ENCODE measurements at places on chromosomes 16 and 17.

- no peak for DNase-seq
Measured at GRCh38 chr16:84925092-84925772, 86.1 kb downstream of the ZDHHC7 start.

DNA sequence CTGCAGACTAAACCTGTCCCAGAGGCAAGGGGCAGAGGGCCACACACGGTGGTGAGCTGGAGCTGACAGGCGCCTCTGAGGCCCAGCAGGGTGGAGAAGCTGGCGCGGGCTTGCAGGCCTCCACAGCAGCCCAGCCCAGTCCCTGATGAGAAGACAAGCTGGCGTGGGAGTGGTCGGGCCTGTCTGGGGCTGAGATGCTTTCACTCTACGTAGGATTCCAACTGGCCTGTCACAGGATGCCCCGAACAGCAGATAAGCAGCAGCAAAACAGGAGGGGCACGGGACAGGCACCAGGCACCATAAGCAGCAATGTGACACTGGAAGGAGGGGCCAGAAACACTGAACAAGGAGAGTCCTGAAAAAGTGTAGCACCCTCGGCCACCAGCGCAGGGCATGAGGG lies 40.1 kb downstream of the PEMT start:
- no peak for DNase-seq

DNA sequence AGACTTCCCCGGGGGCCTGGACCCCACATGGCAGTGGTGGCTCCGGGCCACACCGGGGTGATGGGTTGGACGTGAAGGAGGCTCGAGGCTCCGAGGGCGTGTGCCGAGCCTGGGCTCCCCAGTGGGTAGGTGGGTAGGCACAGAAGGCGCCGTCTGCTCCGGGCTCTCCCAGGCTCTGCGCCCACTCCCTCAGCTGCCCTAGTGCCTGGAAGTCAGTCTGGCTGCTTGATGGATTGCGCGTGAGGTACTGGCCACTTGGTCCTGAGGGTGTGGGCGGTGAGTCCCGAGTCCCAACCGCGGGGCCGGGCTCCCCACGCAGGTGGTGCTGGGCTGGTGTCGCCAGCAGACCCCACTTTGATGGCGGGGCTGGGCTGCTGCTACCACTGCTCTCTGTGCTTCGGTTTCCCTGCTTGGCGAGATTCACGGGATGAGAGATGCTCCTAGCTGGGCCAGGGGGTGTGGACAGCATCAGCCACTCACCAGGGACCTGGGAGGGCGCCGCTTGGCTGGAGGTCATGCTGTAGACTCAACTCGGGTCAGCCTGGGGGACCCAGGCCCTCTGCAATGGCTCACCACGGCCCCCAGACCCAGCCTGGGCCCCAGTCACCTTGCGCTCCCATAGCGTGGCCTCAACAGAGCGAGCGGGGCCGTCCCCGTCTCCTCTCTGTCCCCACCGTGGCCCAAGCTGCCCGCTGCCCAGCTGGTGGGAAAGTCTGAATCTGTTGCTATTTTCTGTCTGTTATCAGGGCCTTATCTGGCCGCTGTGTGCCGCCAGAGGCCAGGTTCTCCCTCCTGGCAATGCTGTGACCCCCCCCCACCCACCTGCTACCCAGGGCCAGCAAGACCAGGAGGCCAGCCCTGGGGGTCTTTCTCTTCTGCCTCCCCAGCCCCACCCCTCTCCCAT lies 26.1 kb downstream of the ZFPM1 start:
- no peak for DNase-seq

DNA sequence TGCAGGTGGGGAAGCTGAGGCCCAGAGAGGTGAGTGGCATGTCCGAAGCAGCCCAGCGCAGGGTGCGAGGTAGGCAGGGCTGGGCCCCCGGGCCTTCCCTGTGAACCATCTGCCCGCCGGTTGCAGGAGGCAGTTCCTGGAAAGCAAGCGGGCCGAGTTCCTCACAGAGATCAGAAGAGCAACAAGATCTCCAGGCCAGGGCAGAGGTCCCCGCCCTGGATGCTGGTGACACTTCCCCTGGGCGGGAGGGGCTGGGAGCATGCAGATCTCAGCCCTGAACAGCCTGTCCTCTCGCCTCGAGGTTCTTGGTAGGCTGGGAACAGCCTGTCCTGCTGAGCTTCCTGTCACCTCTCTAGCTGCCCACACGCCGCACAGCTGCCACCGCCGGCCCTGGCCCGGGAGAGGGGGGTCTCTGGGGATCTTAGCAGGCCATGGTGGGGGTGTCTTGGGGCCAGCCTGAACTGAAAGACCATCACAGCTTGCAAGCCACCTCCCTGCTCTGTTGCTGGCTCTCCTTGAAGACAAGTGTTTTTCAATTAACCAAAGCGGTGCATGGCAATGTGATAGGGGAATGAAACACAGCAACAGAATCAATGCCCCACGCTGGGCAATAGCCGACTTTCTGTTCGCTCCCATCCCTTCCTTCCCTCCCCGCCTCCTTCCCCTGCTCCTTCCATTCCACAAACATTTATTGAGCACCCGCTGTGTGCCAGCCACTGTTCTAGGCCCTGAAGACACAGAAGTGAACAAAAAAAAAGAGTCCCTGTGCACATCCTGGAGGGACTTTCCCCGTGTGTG lies 31.7 kb downstream of the SOCS1 start:
- DNase-seq: no peak

GRCh38 chr16:74107795-74108610 lies 188.6 kb upstream of the PSMD7 start:
- no peak for DNase-seq

- no peak for DNase-seq
Measured at GRCh38 chr16:68781784-68782183, 44.7 kb downstream of the CDH1 start.

GRCh38 chr17:58514770-58515157 lies 326 bp upstream of the MTMR4 start:
- DNase-seq: no peak

DNA sequence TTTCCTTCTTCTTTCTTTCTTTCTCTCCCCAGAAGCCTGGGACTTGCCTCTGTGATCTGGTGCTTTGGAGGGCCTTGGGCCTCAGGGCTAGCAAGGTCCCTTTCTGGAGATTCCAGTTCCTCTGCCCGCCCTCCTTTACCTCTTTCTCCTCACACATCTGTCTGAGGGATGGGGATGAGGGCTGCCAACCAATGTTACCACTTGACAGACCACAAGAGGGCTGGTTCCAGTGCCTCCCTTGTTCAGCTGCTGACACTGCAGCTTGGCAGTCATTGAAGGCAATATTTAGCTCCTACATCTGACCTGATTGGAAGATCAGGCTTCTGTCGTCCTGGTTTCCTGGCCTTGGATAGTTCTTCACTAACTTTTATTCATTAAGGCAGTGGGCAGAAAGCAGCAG lies 3.6 kb upstream of the ZNF652 start:
- peak; percentile 13 for DNase-seq

DNA sequence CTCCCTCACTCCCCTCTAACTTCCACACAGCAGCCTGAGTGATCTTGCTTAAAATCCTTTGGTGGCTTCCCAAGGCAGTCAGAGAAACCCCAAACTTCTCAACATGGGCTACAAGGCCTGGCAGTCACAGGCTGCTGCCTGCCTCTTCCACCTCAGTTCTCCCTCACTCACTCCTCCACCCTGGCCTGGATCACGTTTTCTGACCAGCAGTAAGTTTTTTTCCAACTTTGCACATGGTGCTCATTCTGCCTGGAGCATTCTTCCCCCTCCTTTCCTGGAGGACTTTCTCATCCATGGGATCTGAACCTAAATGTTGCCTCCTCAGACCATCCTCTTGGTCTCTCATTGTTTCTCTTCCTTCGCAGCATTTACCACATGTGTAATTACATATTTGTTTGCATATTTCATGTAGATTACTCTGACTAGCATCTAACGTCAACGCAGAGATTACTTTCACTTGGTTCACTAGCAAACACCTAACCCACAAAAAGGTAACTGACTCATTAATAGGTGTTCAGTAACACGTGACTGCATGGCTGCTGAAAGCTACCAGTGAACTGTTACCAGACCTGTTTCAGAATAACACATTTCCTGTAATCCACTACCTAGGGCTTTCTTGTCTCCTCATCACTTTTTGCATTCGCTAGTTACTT lies 17.1 kb downstream of the GNA13 start:
- no peak for DNase-seq

DNA sequence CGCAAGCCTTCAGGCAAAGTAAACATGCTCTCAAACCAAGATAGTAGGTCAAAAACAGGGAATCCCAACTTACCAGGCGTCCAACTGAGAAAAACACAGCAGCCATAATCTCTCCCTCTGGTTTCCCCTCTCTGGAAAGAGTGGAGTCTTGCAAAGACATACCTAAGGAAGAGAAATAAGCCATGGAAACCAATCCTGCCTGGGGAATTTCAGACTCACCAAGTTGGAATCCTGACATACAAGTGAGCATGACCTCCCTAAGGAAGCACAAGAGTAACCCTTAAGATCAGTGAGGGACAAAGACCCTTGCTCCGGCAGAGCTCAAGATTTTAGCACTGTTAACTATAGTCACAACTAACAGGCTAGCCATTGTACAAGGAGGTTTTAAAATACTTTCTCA lies 4.1 kb downstream of the ZNF624 start:
- no peak for DNase-seq

DNA sequence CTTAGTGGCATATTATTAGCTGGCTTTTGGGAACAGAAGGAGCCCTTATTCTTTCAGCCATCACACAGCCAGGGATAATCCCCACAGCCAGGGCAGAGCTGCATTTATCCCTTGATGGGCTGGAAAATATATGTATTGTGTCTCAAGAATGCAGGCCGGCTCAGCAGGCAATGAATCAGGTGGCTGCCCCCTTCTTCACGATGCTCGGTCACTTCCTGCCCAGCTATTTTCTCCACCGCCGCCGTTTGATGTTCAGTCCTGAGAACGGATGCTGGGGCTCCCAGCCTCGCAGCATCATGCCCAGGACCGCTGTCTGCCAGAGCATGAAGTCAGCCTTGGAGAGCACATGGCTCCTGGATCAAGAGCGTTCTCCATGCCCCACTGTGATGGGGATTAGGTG lies 4.3 kb upstream of the MYH3 start:
- DNase-seq: peak; percentile 7

GRCh38 chr17:46795379-46795952 lies 23.0 kb downstream of the WNT3 start:
- peak; percentile 78 for DNase-seq

GRCh38 chr17:67253384-67253783 lies 8.4 kb upstream of the HELZ start:
- no peak for DNase-seq

GRCh38 chr17:75722076-75722475 lies 817 bp downstream of the ITGB4 start:
- no peak for DNase-seq

DNA sequence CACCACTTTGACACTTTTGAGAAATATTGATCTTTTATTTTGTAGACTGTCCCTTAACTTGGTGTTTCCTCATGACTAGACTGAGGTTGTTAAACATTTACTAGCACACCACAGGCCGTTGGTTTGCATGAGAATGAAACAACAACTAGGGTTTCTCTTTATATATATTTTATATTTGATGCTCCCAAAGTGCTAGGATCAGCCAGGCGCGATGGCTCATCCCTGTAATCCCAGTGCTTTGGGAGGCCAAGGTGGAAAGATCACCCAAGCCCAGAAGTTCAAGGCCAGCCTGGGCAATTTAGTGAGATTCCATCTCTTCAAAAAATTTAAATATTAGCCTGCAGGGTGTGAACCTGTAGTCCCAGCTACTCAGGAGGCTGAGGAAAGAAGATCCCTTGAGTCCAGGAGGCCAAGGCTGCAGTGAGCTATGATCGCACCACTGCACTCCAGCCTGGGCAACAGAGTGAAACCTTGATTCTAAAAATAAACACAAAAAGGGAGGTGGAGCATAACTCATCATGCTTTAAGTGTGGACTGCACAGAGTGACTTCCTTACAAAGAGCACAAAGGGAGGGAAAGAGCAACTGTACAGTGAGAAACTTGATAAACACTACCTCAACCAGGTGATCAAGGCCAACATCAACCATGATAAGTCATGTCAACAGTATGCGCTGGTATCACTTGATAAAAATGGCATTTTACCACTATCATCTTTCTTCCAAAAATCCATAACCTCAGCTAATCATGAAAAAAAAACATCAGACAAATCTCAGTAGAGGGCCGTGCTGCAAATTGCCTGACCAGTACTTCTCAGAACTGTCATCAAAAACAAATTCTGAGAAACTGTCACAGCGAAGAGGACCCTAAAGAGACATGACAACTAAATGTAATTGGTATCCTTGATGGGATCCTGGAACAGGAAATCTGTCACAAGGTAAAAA lies 72.8 kb upstream of the ATF7IP2 start:
- no peak for DNase-seq

GRCh38 chr17:62684179-62684578 lies 56.7 kb downstream of the MRC2 start:
- no peak for DNase-seq

Measured in astrocyte of the spinal cord (primary cell).